ENCODE measurements at places on chromosomes 12 and 14.

DNA sequence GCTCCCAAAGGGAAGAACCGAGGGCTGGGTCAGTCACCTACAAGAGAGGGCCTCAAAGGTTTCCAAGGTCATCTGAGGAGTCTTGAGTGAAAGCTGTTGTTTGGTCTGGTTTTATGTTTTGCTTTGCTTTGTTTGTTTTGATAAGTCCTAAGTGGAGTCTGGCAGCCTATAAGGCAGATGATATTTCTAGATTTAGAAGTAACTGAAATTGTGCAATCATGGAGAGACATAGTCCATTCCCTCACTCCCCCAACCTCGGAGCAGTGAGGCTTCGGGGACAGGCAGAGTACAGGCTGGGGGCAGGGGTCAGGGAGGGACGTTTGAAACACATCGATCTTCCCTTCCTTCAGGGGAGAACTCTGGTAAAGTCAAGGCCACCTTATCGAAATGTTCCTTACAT, 42.3 kb downstream of the TTC9 start:
- no peak for DNase-seq

GRCh38 chr12:126219654-126220279, 1154.5 kb downstream of the AACS start:
- DNase-seq = no peak

DNA sequence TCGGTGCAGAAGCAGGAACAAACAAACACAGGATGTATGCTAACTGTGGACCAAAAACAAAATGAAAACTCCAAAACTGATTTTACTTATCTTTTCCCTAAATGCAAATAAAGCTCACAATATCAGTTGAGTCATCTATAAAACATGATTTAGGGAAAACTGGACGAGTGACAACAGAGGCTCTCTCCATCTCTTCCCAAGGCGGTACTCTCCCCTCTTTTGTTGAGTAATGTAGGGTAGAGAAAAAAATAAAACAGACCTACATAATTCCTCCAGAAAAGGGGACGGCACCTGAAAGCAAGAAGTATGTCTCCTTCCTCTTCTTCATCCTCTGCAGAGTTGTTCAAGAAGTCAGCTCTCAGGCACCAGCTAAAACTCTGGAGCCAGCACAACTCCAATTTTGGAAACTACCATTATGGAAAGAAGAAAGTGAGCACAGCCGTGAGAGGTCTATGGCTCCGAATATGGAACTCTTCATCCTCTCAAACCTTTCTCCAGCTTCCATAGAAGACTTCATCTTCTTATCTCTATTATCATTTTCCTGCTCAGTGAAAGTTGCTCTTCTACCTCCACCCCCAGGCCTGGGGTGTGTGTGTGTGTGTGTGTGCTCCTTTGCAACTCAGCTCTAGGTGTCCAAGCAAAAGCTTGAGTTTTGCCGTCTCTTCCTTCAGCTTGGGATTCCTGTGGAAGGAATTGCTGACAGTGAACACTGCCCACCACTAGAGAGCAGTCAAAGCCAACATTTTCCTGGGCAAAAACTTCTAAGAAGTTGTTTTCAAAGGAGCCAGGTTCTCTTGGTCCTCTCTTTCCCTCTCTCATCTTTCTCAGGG, 155.4 kb downstream of the DIO2 start:
- DNase-seq = peak; percentile 37

DNA sequence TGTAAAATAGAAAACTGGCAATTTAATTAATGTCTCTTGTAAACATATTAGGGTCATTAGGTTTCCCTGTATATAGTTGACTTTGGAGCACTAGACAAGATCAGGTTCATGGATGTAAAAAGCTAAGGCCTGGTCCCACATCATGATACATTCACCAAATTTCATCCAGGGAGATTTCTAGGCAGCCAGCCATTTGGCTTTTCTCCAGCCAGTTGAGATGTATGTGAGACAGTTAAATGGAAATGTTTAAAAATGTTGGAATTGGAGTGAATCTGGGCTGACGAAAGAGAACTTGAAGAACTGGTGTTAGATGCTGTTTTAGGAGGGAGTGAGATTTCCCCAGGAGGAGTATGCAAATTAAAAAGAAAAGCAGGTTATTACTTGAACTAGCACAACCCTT, 41.8 kb upstream of the CLEC14A start:
- no peak for DNase-seq

DNA sequence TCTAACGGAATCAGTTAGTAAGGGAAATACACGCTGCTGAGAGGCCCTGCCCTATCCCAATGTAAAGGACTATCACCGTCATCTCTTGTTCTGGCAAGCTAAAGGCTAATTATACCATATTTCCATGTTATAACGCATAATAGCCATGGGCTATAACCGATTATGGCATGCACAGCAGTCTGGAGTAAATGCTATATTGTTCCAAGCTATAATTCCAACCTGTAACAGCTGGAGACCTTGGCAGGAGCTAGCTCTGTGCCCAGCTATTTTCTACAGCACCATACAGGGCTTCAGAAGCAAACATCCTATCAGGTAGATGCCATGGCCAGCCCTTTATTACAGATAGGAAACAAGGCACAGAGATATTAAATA, 26.3 kb downstream of the SYNE3 start:
- DNase-seq = no peak

- DNase-seq = no peak
Observed at GRCh38 chr12:86513226-86513625, 257.0 kb upstream of the MGAT4C start.

- no peak for DNase-seq
Observed at GRCh38 chr12:22900401-22900800, 275.4 kb downstream of the ETNK1 start.

DNA sequence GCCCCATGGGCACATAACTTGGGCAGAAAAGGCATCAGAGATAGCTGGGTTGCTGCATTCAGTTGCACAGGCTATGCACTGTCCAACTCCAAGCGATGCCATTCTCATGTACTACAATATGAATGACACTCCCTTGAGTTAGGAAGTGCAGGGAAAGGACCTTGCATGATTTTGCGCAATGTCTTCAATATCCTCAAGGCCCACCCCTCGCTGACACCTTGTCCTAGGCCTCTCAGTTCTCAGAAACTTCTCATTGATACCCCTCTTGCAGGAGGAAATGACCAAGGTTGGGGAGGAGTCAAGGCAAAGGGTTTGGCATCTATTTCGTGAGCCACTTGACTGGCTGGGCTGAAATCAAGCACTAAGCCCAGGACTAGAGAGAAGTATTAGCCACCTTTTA, 70.4 kb downstream of the ARL6IP4 start:
- no peak for DNase-seq

- no peak for DNase-seq
Observed at GRCh38 chr12:93430280-93430679, 11.5 kb downstream of the UBE2N start.

GRCh38 chr12:70709022-70709421, 71.8 kb upstream of the PTPRB start:
- DNase-seq = no peak

GRCh38 chr12:72272091-72272661, at the start of gene TRHDE:
TSS of gene TRHDE (plus strand) at chr12:72272370. CDS start at chr12:72272644, 274 bp downstream.
- no peak for DNase-seq

GRCh38 chr14:62015243-62015642, 253.0 kb downstream of the SNAPC1 start:
- peak; percentile 53 for DNase-seq

- DNase-seq = peak; percentile 88
Observed at GRCh38 chr12:1634590-1635191, 5.7 kb downstream of the WNT5B start.

DNA sequence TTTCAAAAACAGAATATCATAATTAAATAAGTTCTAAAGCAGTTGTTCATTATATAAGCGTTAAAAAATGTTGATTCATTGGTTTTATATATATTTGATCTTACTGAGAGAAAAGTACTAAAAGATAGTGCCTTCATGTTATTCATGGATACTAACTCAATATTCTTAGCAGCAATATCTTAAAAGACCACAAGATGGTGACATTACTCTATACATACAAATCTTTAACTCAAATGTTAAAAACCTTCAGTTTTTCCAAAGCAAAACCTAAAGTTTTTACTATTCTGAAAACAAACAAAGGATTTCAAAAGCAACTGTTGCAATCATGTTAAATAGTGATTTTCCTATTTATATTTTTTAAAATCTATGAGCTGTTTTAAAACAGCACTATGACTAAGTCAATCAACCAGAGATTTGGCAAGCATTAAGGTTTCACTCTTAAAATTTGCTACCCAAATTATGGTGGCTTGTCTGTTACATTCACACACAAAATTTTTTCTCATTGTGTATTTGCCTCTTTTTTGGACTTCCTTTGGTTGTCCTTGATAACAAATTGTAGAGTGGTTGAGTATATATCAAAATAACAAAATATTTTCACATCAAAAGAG, 50.1 kb upstream of the RERGL start:
- no peak for DNase-seq

- DNase-seq = no peak
Observed at GRCh38 chr12:94071258-94071657, 77.1 kb upstream of the PLXNC1 start.
